ENCODE measurements at places on chromosomes 7 and 10. TPM values are rescaled to one million over a fixed set of nuclear protein-coding genes. Genes with fewer than 3 reads are reported as not detected.
A peak's percentile ranks its signal among the peaks of the same experiment; 100 is the strongest.

DNA sequence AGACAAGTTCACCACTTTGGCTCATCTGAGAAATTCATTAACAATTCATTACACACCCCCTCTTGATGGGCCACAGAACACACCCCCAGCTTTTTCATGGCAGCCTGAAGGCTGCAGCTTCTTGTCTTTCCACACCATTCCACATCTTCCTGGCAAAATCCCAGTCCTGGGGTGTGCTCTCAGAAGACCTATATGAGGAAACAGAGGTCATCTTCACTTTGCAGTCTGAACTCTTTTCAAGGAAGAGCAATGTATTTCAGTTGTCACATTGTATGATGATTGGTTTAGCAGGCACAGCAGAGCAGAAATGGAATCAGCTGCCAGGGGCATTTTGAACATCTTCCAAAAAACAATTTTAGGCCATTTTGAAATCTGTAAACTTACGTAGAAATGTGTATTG is 7.8 kb upstream of the LRRC27 start:
- peak; percentile 71 for DNase-seq
- H3K36me3 ChIP-seq: peaks cover 13% of the 10 kb centered on the region
- H3K4me1 ChIP-seq: no peaks in the 10 kb centered on the region
- H3K27ac ChIP-seq: no peak overlapping the region

- peak overlapping the region; percentile 51 for H3K27ac ChIP-seq
- H3K4me1 ChIP-seq: peaks cover 11% of the 10 kb centered on the region
- H3K4me3 ChIP-seq: no peak overlapping the region
- no peaks in the 10 kb centered on the region for H3K36me3 ChIP-seq
Observed at GRCh38 chr10:71882813-71883659, 32.0 kb upstream of the PSAP start.

GRCh38 chr7:101381549-101382111 is 19.0 kb downstream of the COL26A1 start:
- H3K27me3 ChIP-seq: no peaks in the 10 kb centered on the region
- H3K4me3 ChIP-seq: no peak overlapping the region
- DNase-seq: no peak
- no peak overlapping the region for H3K27ac ChIP-seq

Gene MMRN2
- total RNA-seq: 23.1 TPM

GRCh38 chr10:5478694-5479305 is 20.6 kb downstream of the CALML5 start:
- DNase-seq: no peak
- H3K36me3 ChIP-seq: no peaks in the 10 kb centered on the region
- no peak overlapping the region for H3K4me3 ChIP-seq
- H3K4me1 ChIP-seq: peaks cover 32% of the 10 kb centered on the region
- no peaks in the 10 kb centered on the region for H3K27me3 ChIP-seq

- no peaks in the 10 kb centered on the region for H3K36me3 ChIP-seq
- no peak overlapping the region for H3K4me3 ChIP-seq
- DNase-seq: no peak
Observed at GRCh38 chr7:117053432-117053831, 100.1 kb downstream of the ST7 start.

GRCh38 chr10:69780077-69780476 is 21.6 kb upstream of the COL13A1 start:
- no peaks in the 10 kb centered on the region for H3K36me3 ChIP-seq
- H3K27ac ChIP-seq: no peak overlapping the region
- H3K4me3 ChIP-seq: no peak overlapping the region
- DNase-seq: no peak
- peaks cover 27% of the 10 kb centered on the region for H3K27me3 ChIP-seq
- H3K4me1 ChIP-seq: no peaks in the 10 kb centered on the region

Data from muscle of leg (tissue), 16 donors.